ENCODE measurements at places on chromosomes 4 and X.

GRCh38 chr4:98778206-98778605 is 119.8 kb upstream of the TSPAN5 start:
- DNase-seq: no peak

DNA sequence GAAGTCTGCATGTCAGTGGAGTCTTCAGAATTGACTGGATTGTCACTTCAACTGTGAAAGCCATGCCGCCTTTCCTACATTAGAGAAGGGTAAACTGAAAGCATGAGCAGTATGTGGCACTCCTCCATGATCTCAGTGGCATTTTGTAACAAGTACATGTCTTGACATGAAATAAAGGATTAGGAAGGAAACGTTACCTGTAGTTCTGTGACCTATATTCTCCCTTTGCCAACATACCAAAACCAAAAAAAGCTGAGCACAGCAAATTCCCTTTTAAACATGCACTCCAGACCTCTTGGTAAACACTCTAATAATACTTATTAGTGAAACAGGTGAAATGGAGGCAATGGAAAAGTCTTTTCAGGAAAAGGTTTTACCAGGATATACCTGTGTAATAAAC is 344.2 kb downstream of the GRIA2 start:
- no peak for DNase-seq

DNA sequence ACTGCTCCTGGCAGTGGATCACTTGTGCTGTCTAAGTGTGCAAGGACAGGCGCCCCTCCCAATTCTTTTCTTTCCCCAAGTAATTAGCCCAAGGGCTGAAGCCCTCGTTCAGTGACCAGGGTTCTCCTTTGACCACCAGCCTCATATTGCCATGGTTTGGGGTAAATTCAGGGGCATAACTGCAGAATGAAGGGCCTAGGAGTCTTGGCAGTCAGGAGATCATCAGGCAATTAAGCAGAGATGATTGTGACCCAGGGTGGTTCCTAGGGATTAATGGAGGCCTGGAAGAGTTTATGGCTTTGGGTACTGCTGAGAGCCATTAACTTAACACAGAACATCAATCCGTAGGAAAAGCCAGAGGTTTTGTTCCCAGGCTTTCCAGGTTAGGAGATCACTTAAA is 170.7 kb downstream of the PTTG2 start:
- no peak for DNase-seq

DNA sequence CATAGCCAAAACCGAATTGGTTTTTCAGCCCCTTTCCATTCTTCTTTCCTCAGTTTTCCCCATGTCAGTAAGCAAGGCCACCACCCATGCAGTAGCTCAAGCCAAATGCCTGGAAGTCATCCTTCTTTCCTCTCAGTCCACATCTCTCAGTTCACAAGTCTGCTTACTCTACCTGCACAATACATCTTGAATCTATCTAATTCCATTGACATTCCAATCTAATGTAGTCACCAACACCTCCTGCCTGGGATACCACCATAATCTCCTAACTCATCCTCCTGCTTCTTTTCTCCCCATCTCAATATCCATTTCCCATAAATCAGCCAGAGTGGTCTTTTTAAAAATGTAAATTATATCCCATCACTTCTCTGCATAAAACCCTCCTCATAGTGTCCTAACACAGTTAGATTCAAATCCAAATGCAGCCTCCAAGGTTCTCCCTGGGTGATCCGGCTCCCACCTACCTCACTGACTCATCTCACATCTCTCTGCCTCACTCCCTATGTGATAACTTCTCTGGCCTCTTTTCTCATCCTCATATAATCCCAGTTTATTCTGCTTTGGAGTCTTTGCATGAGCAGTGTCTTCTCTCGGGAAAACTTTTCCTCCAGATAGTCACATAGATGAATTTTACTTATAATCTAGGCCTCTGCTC is 26.9 kb downstream of the KCNIP4 start:
- DNase-seq: no peak

- DNase-seq: no peak
These were observed 38.9 kb upstream of the MAMLD1 start for GRCh38 chrX:150324035-150324728.

- DNase-seq: no peak
These were observed 21.5 kb downstream of the TNIP2 start for GRCh38 chr4:2734612-2735011.

GRCh38 chr4:186789651-186790050 is 66.0 kb upstream of the FAT1 start:
- DNase-seq: no peak

GRCh38 chr4:8478371-8478770 is 37.8 kb downstream of the TRMT44 start:
- no peak for DNase-seq

DNA sequence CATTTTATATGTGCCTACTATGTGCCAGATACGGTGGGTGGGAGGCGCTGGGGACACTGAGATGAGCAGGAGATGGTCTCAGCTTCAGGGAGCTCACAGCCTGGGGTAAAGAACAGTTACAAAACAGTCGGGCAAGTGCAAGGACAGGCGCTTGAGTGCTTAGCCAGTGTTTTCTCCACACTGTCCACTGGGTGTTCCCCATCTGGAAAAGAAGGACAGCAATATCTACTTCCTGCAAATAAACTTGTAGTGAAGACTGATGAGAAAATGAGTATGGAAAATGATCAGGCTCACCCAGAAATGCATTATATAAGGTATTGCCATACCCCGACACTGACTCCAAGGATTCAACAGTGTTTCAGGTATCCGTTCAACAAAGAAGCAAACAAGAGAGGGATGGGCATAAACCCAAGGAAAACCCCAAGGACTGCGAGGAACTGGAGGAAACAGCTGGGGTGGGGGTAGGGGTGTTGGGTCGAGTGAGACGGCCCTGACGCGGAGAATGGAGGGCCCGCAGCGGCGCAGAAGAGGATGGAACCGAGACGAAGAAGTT is 835 bp downstream of the TMEM185A start:
- DNase-seq: no peak

GRCh38 chr4:76246025-76246424 is 5.5 kb upstream of the FAM47E start:
- no peak for DNase-seq
